Right lobe of liver (tissue), 6 donors: ENCODE measurements at places on chromosomes 5 and 9.

GRCh38 chr5:10471677-10472076 is 30.0 kb downstream of the ROPN1L start:
- H3K27me3 ChIP-seq: no peaks in the 10 kb centered on the region
- H3K4me1 ChIP-seq: no peaks in the 10 kb centered on the region
- no peak overlapping the region for H3K4me3 ChIP-seq
- no peak overlapping the region for H3K27ac ChIP-seq
- no peak for DNase-seq
- H3K36me3 ChIP-seq: no peaks in the 10 kb centered on the region

DNA sequence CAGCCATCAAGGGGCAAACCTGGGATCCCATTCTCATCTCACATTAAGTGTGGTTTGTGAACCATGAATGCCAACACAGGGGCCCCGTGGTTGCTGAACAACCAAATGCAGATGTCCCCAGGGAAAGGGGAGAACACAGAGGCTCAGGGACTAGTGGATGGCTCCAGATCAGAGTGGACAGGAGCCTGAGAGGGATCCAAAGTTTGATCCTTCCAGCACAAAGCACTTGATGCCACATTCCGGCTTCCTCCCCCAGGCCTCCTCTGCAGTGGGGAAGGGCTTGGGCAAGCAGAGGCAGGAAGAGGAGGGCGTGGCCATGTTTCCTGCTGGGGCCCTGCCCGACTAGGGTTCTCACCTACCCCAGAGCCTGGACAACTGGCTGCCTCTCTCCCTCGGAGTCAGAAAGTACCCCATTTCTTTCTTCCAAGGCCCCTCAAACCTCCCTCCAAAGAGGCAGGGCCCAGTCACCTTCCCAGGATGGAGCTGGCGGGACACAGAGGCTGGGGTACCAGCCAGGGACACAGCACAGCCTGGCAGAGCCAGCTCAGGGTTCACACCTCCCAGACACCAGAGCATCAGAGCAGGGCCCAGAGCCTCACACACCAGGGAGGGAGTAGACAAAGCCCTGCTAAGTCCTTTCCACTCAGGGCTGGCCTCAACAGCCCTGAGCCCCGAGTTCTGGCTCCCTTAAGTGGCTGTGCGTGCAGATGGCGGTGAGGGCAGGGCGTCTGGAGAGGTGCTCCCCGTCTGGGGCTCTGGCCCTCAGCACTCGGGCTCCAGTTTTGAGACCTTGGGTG is 4.3 kb upstream of the RNF44 start:
- no peaks in the 10 kb centered on the region for H3K4me1 ChIP-seq
- DNase-seq: peak; percentile 79

GRCh38 chr5:131974622-131974955 is 29.1 kb upstream of the MEIKIN start:
- H3K27me3 ChIP-seq: no peaks in the 10 kb centered on the region
- H3K4me3 ChIP-seq: no peak overlapping the region
- H3K4me1 ChIP-seq: no peaks in the 10 kb centered on the region
- no peak for DNase-seq
- no peak overlapping the region for H3K27ac ChIP-seq

DNA sequence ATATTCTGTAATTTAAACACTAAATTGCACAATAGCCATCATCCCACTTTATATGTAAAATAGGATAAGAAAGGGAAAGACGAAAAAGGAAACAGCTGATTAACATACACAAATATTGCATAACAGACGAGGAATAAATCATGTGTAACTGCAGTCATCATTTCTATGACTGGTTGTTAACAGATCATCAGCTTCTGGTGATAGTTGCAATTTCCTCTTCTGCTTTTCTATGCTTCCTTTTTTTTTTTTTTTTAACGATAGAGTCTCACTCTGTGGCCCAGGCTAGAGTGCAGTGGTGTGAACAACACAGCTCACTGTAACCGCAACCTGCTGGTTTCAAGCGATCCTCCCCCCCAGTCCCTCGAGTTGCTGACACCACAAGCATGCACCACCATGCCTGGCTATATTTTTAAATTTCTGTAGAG is 22.5 kb upstream of the JAKMIP2 start:
- no peaks in the 10 kb centered on the region for H3K27me3 ChIP-seq
- no peaks in the 10 kb centered on the region for H3K36me3 ChIP-seq
- H3K4me3 ChIP-seq: no peak overlapping the region
- peaks cover 14% of the 10 kb centered on the region for H3K4me1 ChIP-seq

GRCh38 chr9:4620881-4621555 is 41.1 kb upstream of the PLPP6 start:
- H3K27me3 ChIP-seq: no peaks in the 10 kb centered on the region
- H3K36me3 ChIP-seq: no peaks in the 10 kb centered on the region
- H3K4me3 ChIP-seq: no peak overlapping the region
- no peaks in the 10 kb centered on the region for H3K4me1 ChIP-seq
- no peak for DNase-seq

GRCh38 chr5:55920784-55921183 is 69.6 kb downstream of the IL31RA start:
- no peak overlapping the region for H3K27ac ChIP-seq
- DNase-seq: no peak
